ENCODE measurements at places on chromosomes 12 and 14.

DNA sequence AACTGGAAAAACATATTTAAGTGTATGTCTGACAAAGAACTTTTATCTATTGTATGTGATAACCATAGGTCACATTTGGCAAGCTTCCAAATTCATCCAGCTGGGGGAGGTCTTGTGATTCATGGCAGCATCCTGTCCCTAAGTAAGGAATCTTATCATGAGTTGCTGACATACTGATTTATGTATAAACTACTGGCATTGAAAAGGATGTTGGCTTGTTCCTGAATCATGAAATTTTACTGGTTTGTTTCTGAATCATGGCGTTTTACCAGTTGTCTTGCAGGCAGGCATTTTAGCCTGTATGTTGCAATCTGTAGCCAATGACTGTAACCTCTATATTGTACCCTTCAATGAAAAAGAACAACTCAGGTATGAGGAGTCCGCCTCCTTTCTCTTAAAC is 244.8 kb downstream of the IPO8 start:
- DNase-seq: no peak

DNA sequence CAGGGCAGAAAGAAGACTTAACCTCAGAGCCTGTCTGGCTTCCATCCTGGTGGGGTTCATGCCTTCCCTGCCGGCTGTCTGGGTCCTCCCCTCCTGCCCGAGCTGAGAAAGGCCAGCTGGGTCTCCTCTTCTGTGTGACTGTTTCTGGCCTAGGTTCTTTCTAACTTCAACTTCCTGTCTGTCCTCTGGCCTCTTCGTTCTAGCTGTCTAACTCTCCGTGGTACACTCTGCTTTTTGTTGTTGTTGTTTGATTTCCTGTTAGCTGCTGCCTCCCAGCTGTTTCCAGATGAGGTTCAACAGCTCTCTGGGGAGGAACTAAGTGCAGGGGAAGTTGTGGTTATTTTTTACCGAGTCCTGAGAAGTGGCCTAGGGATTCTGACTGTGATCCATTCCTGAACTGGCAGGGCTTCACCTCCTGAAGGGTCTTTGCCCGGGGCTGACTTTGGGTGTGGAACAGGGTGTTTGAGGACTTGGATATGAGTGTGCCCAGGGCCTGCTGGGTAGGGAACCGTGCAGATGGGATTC is 3.2 kb downstream of the MLXIP start:
- DNase-seq: peak; percentile 48

- DNase-seq: peak; percentile 81
Measured at GRCh38 chr14:49853572-49854375, 1.2 kb upstream of the NEMF start.

DNA sequence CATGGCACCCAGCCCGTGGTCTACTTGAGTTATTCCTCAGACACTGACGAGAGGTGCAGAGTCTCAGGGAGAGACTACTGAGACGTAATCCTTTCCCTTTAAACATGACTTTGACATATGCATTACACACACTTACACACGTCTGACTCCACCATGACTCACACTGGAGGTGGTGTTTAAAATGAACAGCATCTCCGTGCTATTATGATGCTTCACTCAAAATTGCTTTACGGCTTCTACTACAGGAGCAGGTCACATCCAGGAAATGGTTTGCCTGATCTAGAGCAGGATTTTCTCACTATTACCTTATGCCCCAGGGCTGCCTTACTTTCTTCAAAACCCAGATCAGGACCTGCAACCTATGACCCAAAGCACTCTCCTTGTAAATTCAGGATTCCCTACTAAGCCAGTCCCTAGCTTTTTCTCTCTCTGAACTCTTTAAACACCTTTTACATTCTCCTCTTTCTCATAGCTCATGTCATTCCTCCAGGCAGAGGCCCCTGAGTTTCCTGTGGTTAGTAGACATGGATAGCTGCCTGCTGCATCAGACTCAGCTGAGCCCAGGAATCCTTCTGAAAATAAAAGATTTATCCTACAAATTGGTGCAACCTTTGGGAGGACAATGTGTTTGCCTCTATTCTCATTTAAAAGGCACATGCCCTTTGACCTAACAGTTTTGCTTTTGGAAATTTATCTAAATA is 31.2 kb downstream of the TMCC3 start:
- DNase-seq: no peak

- no peak for DNase-seq
Measured at GRCh38 chr14:60165547-60165876, 314 bp upstream of the DHRS7 start.
